IMR-90 (cell line): ENCODE measurements at places on chromosomes 3 and 15. TPM values are rescaled to one million over a fixed set of nuclear protein-coding genes. Genes with fewer than 3 reads are reported as not detected.

The EXD1 gene
- not detected in 2 replicates for total RNA-seq

The HEG1 gene
- total RNA-seq = 23.9 and 25.6 TPM in 2 replicates

The CHRM5 gene
- under 0.01 TPM in 2 replicates for total RNA-seq

The GRM7 gene
- not detected in 2 replicates for total RNA-seq

The FBXO40 gene
- not detected in 2 replicates for total RNA-seq

The CCNB2 gene
- 52.5 and 57.2 TPM in 2 replicates for total RNA-seq

The ERICH6 gene
- under 0.01 TPM in 1 of 2 replicates, not detected in the other for total RNA-seq

The GOLGA8N gene
- total RNA-seq = 0.72 and 0.83 TPM in 2 replicates

The LYZL4 gene
- not detected in 2 replicates for total RNA-seq

The HHLA2 gene
- not detected in 2 replicates for total RNA-seq

The DNAJB8 gene
- not detected in 2 replicates for total RNA-seq

The TMPRSS7 gene
- not detected in 2 replicates for total RNA-seq
